ENCODE measurements at places on chromosomes 1 and 21. TPM values are rescaled to one million over a fixed set of nuclear protein-coding genes. Genes with fewer than 3 reads are reported as not detected.

- no peak for DNase-seq
These were observed 10.1 kb upstream of the ADORA3 start for GRCh38 chr1:111513410-111514020.

GRCh38 chr1:244955661-244956060 lies 91.3 kb upstream of the HNRNPU start:
- no peak for DNase-seq

DNA sequence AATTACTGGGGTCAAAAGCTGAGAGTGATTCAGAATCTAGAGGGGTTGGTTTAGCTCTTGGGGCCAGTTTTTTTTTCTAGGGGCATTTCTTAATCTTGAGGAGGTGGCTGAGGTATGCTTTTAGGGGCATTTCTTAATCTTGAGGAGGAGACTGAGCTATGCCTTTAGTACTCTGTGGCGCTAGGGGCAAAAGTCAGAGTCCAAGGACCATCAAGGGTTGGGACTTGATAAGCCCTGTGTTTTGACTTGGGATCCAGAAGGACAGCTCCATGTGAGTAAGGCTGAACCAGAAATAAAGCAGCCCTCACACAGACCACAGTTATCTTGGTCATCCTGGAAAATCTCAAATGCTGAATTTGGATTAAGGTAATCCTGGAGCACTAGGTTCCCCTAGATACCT lies 3.9 kb upstream of the CNIH3 start:
- DNase-seq, result no peak

- DNase-seq, result no peak
These were observed 221.2 kb upstream of the USP25 start for GRCh38 chr21:15508554-15508953.

- DNase-seq, result no peak
These were observed 302.0 kb upstream of the ADGRL2 start for GRCh38 chr1:81498471-81499462.

GRCh38 chr1:236292425-236292824 lies 10.7 kb upstream of the ERO1B start:
- no peak for DNase-seq

GRCh38 chr1:52502789-52503188 lies 50.1 kb downstream of the TUT4 start:
- no peak for DNase-seq

DNA sequence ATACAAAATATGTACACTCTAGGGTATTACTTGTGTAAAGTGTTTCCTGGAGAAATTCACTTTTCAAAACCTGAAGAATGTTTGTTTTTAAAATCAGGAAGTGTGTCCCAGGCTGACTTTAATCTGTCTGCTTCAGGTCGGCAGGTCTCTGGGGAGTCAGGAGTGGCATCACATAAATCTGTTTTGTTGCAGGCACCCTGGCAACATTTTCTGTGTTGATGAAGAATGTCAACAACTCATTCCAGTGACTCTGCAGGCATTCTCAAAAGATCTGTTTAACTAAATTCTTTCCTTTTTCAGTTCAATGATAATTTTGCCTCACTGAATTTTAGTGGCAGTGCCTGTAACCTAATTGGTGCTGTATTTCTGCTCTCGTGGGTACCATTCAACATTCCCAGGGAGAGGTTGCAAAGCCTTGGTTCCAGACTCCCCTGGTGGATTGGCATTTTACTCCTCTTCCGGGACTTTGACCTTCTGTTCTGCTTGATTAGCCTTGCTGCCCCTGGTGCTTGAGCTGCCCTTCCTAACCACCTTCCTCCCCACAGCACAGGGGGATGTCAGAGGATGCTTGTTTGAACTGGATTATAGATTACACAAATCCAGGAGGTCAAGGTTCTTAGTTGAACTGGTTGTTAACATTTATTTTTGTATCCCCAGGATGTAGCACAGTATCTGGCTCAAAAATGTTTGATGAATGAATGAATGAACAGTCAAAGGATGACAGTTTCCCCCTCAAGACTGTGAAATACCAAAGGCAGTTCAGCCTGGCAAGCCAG lies 55.4 kb upstream of the LPGAT1 start:
- no peak for DNase-seq

- DNase-seq, result no peak
These were observed 45.7 kb downstream of the SH3GLB1 start for GRCh38 chr1:86750076-86750475.

- peak; percentile 63 for DNase-seq
These were observed 9.8 kb downstream of the POMGNT1 start for GRCh38 chr1:46188295-46189030.

- DNase-seq, result no peak
These were observed 1.2 kb downstream of the FMO5 start for GRCh38 chr1:147223740-147224615.

SAMSN1 gene
- 0.90 TPM for total RNA-seq

OR6N1 gene
- total RNA-seq, result not detected

ATP1A4 gene
- total RNA-seq, result 0.74 TPM

HLX gene
- not detected for total RNA-seq

LCE1D gene
- total RNA-seq, result not detected

FCRL4 gene
- not detected for total RNA-seq

KCNN3 gene
- 0.62 TPM for total RNA-seq

PLA2G5 gene
- 0.69 TPM for total RNA-seq

WDR47 gene
- total RNA-seq, result 8.0 TPM

SH2D1B gene
- total RNA-seq, result not detected
